ENCODE measurements at places on chromosomes 1 and 21.

- DNase-seq = no peak
These were observed 9.9 kb upstream of the ARF1 start for GRCh38 chr1:228072658-228073043.

DNA sequence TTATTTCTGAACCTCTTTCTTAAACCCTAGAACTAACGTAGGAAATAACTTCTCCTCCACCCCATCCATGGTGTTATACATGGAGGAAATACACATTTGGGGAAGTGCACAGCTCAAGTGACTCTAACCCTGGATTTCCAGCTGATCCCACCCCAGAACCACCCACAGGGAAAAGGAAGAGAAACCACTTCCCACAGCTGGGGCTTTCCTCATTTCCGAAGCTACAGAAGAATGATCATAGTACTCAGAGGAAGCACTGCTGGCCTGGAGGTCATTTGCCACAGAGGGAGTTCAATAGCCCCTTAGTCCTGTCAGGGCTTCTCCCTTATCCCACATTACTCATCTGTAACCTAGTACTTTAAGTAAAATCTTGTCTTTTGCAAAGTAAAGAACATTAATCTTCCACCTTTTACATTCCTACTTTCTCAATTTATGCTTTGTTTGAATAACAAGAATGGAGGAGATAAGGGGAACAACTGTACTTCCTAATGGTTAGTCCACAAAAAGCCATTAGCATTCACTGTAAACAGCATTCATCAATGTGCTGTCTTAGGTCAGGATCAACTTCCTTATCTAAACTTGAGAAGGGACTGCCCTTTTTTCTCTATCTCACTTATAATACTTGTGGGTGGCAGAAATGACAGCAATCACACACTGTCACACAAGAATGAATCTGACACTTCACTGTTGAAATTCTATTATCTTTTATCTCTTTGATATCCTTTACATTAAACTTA, 63.0 kb upstream of the RGS1 start:
- peak; percentile 94 for DNase-seq

GRCh38 chr1:92538413-92539061, 51.8 kb upstream of the GFI1 start:
- no peak for DNase-seq

DNA sequence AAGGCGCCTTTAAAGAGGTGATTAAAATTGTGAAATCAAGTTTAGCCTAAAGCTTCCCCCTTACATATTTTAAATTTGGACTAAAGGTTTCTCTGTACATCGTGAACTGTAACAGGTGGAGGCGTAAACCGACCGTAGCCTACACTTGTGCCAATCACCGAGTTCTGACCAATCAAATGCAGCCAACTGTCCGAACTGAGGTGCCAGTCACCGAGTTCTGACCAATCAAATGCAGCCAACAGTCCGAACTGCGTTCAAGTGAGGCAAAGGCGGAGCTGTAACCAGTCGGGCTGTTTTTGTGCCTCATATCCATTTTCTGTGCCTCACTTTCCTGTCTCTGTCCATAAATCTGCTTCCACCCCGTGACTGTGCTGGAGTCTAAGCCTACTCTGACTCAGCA, 7.4 kb downstream of the TFF1 start:
- no peak for DNase-seq

DNA sequence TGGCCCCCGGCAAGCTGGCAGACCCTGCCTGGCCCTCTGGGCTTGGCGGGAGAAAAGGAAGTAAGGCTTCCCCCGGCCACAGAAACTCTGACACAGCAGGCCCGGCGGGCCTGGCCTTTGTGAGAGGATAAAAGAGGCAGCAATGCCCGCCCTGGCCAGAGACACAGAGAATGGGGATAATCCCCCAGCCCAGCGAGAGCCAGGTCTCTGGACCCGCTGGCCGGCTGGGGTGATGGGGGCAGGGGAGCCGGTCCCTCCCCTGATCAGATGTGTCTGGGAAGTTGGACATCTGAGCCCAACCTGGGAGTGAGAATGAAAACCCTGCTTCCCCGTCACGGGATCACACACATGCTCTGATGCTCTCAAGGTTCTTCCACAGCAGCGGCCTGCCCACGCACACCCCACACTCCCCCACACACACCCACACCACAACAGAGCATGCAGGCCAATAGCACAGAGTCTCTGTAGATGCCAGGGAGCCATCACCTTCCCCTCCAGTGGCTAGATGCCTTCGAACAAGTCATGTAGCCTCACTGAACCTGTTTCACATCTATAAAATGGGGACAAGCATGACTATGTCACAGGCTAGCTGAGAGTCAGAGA, 4.2 kb downstream of the RSPO1 start:
- no peak for DNase-seq
